ENCODE measurements at places on chromosomes 1 and 21. TPM values are rescaled to one million over a fixed set of nuclear protein-coding genes. Genes with fewer than 3 reads are reported as not detected.

DNA sequence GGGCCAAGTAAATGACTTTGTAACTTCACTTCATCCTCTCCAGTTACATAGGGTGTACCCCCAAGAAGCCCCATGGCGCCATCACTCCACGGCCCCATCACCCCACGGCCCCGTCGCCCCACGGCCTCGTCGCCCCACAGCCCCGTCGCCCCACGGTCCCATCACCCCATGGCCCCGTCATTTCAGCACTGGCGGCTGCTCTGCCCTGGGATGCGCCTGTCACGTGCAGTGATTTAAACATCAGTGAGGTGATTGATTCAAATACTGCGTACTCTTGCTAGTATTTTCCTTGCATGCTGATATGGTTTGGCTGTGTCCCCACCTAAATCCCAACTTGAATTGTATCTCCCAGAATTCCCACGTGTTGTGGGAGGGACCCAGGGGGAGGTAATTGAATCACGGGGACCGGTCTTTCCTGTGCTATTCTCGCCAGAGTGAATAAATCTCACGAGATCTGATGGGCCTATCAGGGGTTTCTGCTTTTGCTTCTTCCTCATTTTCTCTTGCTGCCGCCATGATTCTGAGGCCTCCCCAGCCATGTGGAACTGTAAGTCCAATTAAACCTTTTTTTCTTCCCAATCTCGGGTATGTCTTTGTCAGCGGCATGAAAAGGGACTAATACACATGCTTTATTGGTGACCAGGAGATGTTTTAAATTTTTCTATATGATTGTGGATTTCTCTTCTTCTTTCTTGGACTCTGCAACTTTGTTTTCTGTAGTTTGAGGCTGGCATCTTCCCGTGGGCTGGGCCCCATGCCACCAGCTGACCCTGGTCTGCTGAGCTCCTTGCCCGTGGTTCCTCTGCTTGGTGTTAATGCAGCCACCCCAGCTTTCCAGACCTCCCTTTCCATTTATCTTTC lies 50.1 kb upstream of the PCBP3 start:
- no peak for DNase-seq

- DNase-seq, result no peak
These were observed 176.7 kb downstream of the CAMTA1 start for GRCh38 chr1:6961905-6962477.

DNA sequence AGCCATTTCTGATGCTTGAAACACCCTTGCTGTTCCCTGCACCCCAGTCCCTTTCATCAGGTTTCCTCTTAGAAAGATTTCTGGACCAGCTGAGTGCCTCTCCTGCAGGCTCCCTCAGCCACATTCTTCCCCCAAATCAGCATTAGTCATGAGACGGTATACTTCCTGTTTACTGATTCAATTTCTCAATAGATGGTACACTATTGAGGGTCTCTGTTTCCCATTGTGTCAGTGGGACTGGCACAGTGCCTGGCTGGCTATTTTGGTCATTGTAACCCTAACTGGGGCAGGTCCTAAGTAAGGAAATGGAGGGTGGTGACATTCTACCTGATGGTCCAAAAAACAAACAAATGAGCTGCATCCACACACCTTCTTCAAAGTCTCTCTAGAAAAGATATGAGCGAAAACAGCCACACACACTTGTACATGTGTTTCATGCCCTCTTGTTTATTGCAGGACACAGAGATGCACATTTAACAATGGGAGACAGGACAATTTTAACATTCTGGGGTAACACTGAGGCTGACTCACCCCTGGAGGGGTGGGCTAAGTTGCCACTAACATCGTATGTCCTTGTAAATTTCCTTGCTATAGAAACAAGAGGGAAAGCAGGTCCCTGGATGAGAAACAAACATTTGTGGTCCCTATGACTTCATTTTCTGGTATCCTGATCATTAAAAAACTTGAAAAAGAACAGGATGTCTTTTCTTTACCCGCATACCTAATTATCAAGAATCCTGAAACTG lies 77.5 kb downstream of the RRAGC start:
- no peak for DNase-seq

GJC2 gene
- 0.51 TPM for polyA plus RNA-seq

All from right renal cortex interstitium (tissue), 3 donors.